Osteoblast (primary cell): ENCODE measurements at places on chromosomes 3 and 15. TPM values are rescaled to one million over a fixed set of nuclear protein-coding genes. Genes with fewer than 3 reads are reported as not detected.

ERICH6 gene
- under 0.01 and 0.29 TPM in 2 replicates for total RNA-seq

NMNAT3 gene
- 0.36 and 0.59 TPM in 2 replicates for total RNA-seq

ETV5 gene
- total RNA-seq = 42.3 and 44.5 TPM in 2 replicates

LARP6 gene
- total RNA-seq = 76.0 and 77.4 TPM in 2 replicates

GOLGA6L7 gene
- total RNA-seq = not detected in 2 replicates

CATSPER2 gene
- 1.1 and 3.8 TPM in 2 replicates for total RNA-seq

HDC gene
- not detected in 2 replicates for total RNA-seq

IGSF11 gene
- under 0.01 and 0.36 TPM in 2 replicates for total RNA-seq

GRCh38 chr3:155512175-155512866 lies 218.8 kb upstream of the STRIT1 start:
- DNase-seq = no peak

GRCh38 chr3:61875976-61876671 lies 314.8 kb downstream of the PTPRG start:
- DNase-seq = no peak

GRCh38 chr3:58591517-58592510 lies 14.6 kb upstream of the FAM107A start:
- DNase-seq = no peak

DNA sequence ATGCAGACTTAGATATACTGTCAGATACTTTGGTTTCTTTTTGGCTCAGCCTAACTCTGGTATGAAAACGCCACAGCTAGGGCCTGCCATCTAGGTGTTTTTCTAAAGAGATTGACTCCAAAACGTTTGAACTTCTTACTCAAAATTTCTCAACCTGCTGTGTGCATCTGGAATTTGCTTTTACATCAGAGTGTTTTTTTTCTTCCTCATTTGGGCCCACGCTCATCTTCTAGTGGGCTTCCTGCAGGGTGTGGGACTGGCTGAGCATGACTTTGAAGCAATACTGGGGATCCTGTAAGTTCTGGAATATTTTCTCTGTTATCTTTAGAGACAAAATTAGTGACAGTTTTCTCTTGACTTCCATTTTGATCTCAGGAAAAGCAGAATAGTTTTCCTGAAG lies 117.8 kb downstream of the NR1D2 start:
- DNase-seq = no peak

GRCh38 chr3:15405448-15406050 lies 21.8 kb downstream of the METTL6 start:
- peak; percentile 47 for DNase-seq

DNA sequence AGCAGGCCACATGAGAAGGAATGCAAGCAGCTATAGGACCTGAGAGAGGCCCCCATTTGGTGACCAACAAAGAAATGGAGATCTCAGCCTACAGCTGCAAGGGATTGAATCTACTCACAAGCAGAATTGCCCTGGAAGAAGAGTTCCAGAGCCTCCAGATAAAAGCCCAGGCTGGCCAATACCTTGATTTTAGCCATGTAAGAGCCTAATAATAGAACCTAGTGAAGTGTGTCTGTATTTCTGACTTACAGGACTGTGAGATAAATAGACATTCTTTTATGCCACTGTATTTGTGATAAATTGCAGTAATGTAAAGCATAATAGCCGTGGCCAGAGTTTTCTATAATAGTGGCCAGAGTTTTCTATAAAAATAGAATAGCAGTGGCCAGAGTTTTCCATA lies 254.6 kb downstream of the PYDC2 start:
- no peak for DNase-seq

DNA sequence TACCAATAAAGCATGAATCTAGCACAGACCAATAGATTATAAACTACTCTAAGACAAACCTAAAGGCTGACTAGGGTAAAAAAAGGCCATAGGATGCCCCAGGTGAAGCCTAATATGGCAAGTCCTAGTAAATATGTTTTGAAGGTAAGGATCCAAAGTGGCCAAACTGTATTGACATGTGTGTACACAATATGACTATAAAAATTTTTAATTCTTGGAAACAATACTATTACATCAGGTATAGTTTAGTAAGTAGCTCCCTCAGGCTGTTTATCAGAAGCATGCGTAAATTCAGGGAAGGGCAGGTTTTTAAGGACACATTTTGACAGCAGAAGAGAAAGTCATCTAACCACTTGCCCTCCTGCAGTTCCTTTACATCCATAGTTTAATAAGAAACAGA lies 18.8 kb downstream of the GNB4 start:
- no peak for DNase-seq

- peak; percentile 88 for DNase-seq
Observed at GRCh38 chr3:126051741-126052140, 32.2 kb downstream of the SLC41A3 start.

DNA sequence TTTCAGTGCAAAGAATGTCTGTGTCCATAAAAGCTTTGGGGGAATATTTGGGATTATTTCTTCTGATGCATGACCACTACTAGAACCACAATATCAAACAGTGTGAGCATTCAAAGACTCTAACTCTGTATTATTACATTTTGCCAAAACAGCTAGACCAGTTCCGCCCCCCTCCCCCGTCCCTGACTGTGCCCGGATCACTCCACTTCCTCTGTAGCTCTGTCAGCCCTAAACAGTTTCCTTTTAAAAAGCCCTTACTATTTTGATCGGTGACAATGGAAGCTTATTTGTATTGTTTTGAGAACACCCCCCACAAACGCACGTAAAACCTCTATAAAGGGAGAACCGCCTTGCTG lies 36.6 kb upstream of the EPHB3 start:
- peak; percentile 77 for DNase-seq

DNA sequence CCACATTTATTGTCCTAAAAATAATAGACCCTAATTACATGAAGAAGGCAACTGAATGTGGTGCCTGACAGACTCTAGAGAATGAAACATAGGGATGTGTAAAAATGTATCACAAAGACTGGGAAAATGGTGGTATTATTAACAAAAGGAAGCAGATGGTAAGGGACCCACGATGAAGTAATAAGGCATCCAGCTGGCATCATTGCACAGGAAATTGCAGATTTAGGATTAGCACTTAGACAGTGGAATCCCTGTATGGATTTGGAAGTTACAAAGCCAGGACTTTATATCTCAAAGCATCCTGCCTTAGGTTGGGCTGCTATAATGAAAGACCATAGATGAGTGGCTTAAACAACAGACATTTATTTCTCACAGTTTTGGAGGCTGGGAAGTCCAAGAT lies 104.3 kb downstream of the PPM1L start:
- no peak for DNase-seq
